Naive thymus-derived CD8-positive, alpha-beta T cell (primary cell): ENCODE measurements at places on chromosomes 5 and 9. TPM values are rescaled to one million over a fixed set of nuclear protein-coding genes. Genes with fewer than 3 reads are reported as not detected.

- no peak for DNase-seq
Observed at GRCh38 chr9:95084254-95084934, 233.1 kb downstream of the FANCC start.

GRCh38 chr5:72244862-72245371, 75.1 kb downstream of the MRPS27 start:
- no peak for DNase-seq

- no peak for DNase-seq
Observed at GRCh38 chr9:134367791-134368490, 41.7 kb downstream of the RXRA start.

DNA sequence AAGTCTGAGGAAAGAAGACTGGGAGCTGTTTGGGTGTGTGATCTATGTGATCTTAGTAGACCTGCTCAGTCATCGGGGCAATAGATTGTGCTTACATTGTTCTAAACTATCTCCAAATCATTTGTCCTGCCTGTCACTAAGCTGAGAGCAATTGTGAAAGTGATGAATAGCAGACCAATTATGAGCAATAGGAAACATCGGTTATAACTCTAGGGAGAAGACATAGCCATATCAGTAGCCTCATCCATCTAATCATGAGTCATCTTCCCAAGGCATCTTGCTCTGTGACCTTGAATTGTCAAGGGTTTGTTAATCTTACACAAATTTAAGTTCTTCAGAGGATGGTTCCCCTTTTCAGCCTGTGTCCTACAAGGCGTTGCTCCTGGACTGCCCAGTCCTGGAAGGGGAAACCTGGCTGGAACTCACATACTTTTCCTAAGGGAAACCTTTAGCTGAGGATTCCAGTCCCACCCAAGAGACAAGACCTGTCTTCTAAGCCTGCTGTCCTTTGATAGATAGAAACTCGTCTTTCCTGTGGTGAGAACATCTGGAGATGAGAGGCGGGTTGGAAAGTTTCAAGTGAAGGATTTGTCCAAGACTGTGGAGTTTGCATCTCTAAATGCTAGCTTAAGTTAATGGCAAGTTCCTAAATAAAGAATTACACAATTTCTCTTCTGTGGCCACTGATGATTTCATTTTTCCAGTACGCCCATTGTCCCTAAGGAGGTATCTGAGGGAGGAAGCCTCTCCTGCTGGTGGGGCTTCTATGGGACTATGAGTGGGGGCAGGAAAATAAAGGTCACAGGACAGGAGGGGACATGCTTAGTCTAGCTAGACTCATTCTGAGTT, 53.9 kb upstream of the TRIM32 start:
- no peak for DNase-seq

DNA sequence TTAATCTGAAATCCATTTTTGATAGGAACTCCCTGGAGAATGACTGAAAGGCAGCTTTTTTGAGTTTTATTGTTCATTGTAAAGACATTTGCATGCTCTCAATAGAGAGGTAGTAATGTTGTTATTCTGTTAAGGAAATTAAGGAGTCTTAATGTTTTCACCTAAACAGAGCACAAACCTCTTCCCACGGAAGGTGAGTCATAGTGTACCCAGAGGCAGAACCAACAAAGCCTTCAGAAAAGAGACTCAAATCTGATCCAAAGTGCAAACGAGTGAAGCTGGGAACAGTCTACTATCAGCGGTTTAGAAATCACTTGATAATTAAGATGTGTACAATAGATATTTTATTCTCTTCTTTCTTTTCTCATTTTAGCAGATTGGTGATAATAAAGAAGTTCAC, 470.5 kb downstream of the PLK2 start:
- DNase-seq = no peak

DNA sequence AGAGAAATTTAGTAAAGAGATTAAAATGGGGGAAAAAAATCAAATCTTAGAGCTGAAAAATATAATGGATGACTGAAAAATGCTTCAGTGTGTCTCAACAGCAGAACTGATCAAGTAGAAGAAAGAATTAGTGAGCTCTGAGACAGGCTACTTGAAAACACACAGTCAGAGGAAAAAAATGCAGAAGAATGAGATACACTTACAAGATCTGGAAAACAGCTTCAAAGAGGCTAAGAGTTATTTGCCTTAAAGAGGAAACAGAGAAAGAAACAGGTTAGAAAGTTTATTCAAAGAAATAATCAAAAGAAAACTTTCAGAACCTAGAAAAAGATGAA, 70.5 kb upstream of the OR2K2 start:
- DNase-seq = no peak

DNA sequence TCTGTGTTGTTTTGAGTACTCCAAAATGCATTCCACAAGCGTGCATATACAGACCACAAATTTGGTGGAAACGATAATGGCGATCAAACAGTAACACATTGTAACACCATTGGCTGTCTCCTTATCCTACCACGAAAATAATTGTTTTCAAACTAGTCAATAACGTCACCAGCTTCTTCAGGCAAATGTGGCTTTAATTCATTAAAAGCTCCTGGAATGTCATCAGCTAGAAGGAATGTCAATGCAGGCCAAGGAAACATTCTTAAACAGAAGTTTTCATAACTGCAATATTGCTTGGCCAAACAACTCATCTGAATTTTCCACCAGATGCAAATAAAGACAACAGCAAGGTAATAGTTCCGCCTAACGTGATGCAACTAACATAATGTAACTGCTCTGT, 71.6 kb upstream of the XPA start:
- no peak for DNase-seq

- DNase-seq = no peak
Observed at GRCh38 chr5:124232515-124232914, 513.9 kb downstream of the ZNF608 start.

DNA sequence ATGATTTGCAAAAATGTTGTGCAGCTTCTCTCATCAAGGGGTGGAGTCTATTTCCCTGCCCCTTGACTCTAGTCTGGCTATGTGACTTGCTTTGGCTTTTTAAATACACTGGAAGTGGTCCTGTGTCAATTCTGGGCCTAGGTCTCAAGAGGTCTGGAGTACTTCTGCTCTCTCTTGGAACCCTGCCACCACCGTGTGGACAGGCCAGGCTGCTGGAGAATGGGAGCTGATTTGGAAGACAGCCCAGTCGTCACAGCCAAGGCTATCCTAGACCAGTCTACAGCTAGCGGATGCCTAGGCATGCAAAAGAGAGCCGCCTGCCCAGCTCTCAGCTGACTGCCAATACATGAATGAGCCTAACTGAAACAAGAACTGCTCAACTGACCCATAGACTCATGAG, 56.7 kb upstream of the CLINT1 start:
- no peak for DNase-seq

- DNase-seq = no peak
Observed at GRCh38 chr5:59597690-59598546, 295.6 kb downstream of the PDE4D start.

GRCh38 chr5:98774192-98775033, 950 bp downstream of the RGMB start:
- DNase-seq = peak; percentile 45

GRCh38 chr5:105952875-105953274, 1717.9 kb downstream of the EFNA5 start:
- DNase-seq = no peak

DNA sequence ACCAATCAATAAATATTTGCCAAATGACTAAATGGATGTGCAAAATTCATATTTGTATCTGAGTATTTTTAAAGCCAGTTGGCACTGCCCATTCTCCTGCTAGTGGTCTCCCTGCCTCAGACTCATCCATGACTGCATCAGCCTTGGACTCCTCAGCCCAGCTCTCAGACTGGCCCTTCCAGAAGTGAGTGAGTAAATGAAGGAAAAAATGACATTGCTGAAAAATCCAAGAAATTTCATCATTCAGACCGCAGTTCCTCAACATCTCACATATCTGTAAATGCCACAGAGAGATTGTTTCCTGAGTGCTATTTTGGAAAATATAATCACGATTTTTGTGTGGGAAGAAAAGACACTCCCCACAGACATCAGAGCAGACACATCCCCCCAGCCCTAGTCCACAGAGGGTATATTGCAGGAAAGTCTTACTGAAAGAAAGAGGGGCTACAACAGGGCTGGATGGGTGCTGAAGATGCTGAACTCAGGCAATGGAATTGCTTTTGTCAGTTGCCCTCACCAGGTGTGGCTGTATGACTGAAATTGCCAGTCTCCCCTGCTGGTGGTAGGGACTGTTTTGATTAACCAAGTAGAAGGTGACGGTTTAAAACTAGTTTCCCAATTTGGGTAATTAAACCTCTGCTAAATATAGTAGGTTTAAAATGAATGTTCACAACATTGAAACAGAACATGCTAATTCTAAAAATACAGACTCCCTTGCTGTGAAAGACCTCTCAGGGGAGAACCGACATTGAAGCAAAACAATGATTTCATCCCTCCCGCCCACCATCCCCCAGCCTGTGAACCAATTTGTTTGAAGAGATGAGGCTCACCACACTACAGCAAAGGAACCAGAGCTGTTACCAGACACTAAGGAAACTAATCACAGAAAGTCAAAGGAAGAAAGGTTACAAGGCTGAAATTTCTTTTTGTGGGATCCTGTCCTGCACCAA, 158.8 kb downstream of the DEPDC1B start:
- no peak for DNase-seq

DNA sequence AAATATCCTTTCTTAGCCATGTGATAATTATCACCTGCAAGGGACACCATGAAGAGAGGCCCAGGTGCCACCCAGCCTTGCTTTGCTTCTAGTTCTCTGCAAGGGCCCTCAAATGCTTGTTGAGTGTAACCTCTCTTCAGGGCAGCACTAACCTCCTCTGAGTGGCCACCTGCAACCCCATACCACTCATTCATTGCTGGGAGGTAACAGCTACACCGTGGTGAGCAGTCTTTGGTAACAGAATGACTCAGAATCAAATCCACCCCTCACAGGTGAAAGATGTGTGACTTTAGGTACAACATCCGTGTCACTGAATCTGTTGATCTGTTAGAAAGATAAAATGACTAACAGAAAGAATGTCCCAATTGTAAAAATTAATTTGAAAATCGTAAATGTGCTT, 365.1 kb upstream of the TRPC7 start:
- DNase-seq = no peak

DNA sequence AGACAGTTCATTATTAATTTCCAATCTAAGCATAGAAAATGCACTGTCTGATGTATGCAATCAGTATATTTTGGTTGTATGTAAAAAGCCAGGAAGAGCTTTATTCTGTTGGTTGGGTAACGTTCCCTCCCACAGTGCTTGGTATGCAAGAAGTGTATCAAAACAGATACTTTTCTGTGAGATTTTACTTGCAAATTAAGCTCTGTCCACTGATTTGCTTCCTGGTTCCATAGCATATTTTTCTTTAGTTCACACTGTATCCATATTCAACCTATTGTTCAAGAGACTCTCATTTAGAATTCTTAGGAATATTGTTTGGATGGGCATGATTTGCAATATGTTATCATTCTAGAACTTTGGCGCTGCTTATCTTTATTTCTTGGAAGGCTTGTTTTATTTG, 47.4 kb downstream of the RNF180 start:
- DNase-seq = no peak

GRCh38 chr5:156326718-156327259, at the start of gene SGCD:
Gene SGCD (plus strand): TSS chr5:156327164.
- no peak for DNase-seq

GRCh38 chr5:76331126-76331525, 72.0 kb upstream of the IQGAP2 start:
- peak; percentile 15 for DNase-seq

DNA sequence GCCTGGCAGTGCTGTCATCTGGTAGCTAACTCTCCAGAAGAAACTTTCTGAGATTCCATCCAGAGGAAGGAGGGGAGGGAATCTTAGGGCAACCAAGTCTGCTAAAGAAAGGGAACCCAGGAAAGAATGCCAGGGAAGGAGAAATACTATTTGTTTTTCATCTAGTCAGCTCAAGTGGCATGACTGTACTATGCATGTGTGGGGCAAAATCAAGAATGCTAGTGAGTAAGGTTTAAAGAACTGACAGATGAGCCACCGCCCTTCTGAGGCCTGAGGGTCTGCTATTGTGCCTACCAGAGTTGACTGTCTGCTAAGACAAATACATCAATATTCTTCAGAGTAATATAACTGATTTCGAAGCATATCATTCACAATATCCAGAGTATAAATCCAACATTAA, 204.2 kb downstream of the SLC12A2 start:
- no peak for DNase-seq

GRCh38 chr5:66704790-66705425, 108.7 kb downstream of the MAST4 start:
- DNase-seq = no peak

DNA sequence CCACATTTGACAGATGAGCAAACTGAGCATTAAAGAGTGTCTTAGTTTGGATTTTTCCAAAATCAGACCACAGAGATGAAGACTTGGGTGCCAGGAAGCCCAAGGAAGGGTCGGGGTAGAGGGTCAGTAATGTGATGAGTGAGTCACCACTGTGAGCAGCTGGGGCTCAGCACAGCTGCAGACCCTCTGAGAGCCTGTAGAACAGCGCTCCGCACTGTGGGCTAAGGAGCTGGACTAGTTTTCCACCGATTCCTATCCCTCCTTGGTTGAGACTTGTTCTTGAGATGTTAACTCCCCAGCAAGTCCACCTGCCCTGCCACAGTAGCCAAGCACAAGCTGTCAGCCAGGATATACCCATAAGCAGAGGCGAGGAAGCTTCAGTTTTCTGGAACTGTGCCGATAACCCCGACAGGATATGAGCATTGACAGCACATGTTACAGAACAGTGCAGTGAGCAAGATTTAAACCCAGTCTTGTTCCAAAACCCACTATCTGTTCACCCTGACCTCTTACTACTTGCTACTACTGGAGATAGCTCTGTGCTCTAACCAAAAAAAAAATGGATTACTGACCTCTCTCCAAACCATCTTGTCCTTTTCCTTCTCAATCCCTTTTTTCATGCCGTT, 31.8 kb downstream of the EGFLAM start:
- DNase-seq = no peak

- DNase-seq = no peak
Observed at GRCh38 chr9:87854580-87854955, 28.1 kb upstream of the SPATA31E1 start.

DNA sequence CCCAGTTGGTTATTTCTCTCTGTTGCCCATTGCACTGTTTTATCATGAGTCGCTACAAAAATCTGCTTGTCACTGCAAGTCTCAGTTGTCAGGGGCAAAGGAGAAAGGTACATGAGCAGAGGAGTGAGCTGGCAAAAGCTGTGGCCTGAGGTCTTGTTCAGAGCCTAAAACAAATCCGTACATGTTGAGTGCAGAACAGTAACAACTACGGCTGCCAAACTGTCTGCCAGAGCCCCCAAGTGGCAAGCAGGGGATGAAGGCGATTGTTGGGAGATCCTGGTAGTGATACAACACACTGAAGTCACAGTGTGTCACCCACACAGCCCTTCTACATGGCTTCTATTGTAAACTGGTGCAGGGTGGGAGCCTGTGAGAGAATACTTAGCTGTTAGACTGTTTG, 50.9 kb downstream of the BRINP1 start:
- no peak for DNase-seq

GRCh38 chr5:122421374-122422079, 109.5 kb downstream of the SNCAIP start:
- DNase-seq = no peak

The CDKN2B gene
- not detected for total RNA-seq

The PCDHB4 gene
- total RNA-seq = not detected

The WDR38 gene
- not detected for total RNA-seq

The SCGB3A2 gene
- total RNA-seq = not detected

The MARCHF3 gene
- total RNA-seq = 12.7 TPM

The PHF24 gene
- not detected for total RNA-seq

The TRIM7 gene
- 4.2 TPM for total RNA-seq

The SIT1 gene
- total RNA-seq = 25.4 TPM

The LHX2 gene
- total RNA-seq = not detected
